ENCODE measurements at places on chromosomes 6 and 20.

- DNase-seq = no peak
These were observed 97.8 kb upstream of the PCSK2 start for GRCh38 chr20:17129089-17129488.

GRCh38 chr6:122297010-122297409, 102.4 kb upstream of the HSF2 start:
- DNase-seq = no peak

DNA sequence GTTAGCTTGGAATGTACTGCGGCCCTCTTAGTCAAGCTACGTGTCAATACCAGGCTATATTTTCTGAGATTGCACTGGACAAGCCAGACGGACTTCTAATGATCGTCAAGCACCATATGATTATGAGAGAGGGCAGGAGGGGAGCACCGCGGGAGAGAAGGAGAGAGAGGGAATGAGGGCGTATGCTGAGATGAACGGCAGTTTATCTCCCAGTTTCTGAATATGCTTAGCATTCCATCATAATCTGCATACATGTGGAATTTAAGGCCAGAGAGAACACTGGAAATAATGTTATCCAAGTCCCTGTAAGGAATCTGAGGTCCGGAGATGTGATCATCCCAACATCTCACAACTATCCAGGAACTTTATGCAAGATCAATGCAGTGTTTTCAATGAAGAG, 60.2 kb downstream of the BFSP1 start:
- no peak for DNase-seq

- DNase-seq = peak; percentile 56
These were observed 23.6 kb upstream of the STX16 start for GRCh38 chr20:58627212-58628072.

GRCh38 chr20:56382696-56383095, 9.3 kb downstream of the AURKA start:
- DNase-seq = no peak

GRCh38 chr6:70668499-70668812, 773 bp downstream of the SMAP1 start:
- no peak for DNase-seq

DNA sequence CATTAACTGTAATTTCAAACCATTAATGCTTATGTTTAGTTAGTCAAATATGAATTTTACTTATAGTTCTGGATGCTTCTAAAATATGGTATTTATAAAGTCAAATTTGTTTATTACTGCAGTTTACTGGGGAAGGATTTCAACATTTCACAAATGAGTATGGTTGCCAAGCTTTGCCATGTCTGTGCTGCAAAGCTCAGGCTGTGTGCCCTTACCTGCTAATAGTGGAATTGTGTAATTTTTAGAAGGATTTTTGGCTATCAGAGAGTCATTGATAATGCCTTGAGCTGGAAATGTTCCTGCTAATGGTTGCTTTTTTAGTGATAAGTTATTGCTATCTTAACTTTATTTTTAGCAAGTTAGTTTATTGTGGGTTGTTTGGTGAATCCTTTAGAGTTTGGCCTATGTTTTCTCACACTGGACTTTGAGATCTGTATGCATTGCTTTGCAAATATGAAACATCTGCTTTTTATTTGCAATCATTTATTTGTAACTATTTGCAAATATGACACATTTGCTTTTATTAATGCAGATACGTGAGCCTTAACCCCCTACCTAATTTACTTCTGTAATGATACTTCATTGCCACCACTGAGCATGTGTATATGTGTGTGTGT, 105.8 kb downstream of the CD109 start:
- no peak for DNase-seq

GRCh38 chr20:61731363-61732181, 334.1 kb downstream of the TAF4 start:
- no peak for DNase-seq

- no peak for DNase-seq
These were observed 270.6 kb downstream of the KHDC1L start for GRCh38 chr6:72954716-72955115.

GRCh38 chr6:30590509-30590908, 19.3 kb downstream of the ABCF1 start:
- no peak for DNase-seq

DNA sequence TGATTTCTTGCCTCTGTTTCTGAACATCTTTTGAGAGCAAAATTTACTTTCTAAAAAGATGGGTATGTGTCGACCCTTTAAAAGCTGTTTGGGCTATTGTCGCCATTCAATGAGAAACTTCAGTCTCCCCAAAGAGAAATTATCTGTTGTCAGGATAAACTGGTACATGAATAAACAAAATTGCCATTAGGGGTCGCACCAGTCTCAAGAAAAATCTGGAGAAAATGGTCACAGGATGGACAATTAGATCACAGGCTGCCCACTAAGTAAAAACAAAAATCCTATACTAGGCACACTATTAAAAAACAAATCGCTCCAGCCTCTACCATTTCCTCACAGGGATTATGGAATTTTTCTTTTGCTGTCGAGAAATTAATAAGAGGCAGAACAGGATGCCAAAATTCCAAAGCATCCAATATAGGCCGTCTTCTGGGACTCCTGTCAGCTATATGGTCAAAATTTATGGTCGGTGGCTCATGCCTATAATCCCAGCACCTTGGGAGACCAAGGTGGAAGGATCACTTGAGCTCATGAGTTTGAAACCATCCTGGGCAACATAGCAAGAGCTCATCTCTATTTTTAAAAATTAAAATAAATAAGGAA, 5.5 kb upstream of the HLA-E start:
- peak; percentile 54 for DNase-seq

DNA sequence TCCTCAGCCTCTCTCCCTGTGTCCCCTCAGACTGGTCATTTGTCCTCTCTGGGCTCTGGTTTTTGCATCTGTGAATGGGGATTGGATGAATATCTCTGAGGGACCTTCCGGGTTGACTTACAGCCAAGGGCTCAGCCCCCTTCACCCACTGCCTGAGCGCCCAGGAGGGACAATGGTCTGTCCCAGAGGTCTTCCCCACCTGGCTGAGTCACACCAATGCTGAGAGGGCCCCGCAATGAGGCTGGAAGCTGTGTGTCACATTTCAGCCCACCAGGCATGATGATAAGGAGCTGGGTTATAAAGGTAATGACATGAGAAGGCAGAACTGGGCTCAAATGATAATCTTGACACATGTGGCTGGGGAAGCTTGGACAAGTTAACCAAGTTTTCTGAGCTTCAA, 70.5 kb downstream of the TOX2 start:
- DNase-seq = no peak

- DNase-seq = no peak
These were observed 79.1 kb downstream of the RPP40 start for GRCh38 chr6:4924661-4925271.

- DNase-seq = no peak
These were observed 82.2 kb downstream of the MYO6 start for GRCh38 chr6:75830959-75831885.

DNA sequence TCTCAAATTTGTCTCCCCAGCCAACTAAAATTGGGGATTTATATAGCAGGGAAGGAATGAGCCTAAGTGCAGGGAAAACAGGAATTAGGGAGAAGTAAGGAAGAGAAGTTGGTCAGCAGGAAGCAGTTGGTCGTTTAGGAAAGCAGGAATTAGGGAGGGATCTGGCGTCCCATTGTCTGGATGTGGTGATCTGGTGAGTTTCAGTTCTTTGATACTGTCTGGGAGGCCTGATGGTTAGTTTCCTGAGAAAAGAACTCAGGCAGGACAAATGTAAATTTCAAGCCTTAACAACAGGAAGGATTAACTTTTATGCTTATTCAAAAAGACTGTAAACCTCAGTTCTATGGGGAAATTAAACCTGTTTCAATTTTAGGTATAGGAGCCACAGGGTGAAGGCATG, 116.2 kb upstream of the PRL start:
- no peak for DNase-seq

DNA sequence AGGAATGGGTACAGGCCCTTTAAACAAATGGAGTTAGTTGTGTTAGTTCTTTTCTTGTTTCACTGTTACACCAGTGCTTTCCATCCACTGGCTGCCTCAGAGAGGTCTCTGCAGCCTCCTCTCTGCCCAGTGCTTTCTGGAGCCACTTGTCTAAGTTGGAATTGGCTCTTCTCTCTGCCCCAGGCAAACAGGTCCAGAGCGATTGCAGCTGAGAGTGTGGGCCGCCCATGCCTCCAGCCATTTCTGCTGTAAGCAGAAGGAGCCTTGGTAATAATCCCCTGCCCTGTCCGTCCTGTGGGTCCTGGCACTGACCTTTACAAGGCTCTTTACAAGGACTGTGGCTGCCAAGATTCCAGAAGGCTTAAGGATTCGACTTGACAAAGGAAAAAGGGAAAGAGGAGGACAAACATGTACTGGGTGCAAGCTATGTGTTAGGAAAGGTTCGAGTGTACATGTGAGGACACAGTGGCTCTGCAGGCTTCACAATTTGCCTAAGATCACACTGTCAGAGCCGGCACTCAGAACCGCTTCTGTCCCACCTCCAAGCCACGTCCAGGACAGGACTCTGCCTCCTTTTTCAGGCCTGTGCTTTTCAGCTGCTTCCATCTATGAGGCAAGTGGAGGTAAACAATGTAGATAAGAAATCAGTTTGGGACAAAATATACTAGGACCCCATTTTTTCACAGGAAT, 88.5 kb downstream of the POPDC3 start:
- DNase-seq = no peak

DNA sequence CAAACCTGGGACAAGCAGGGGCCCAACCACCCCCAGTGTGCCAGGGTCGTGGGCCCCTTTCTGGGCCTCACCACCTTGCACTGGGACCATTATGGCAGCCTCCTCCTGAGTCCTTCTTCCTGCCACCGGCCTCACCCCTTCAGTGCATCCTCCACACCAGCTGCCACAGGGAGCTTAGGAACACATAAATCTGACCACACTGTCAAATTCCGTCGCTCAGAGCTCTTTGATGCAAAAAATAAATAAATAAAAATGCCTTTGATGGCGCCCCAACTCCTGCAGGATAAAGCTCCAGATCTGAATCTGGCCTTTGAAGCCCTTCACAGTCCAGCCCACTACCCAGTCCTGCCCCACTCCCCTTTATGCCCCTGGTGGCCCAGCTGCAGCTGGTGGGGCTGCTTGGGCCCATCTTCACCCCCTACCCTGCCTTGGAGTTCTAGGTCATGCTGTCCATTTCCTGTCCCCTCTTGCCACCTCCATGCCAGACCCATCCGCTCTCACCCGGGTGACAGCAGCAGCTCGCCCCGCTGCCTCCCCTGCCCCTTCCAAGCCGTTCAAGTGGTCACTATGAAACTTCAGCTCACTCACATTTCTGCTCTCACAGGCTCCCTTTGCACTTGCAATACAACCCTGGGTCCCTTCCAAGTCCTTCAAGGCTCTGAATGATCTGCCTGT, 16.0 kb downstream of the MYH7B start:
- DNase-seq = no peak

GRCh38 chr20:32474967-32475811, 109.9 kb downstream of the NOL4L start:
- DNase-seq = no peak

- DNase-seq = no peak
These were observed 55.2 kb upstream of the NOX3 start for GRCh38 chr6:155510879-155511278.

DNA sequence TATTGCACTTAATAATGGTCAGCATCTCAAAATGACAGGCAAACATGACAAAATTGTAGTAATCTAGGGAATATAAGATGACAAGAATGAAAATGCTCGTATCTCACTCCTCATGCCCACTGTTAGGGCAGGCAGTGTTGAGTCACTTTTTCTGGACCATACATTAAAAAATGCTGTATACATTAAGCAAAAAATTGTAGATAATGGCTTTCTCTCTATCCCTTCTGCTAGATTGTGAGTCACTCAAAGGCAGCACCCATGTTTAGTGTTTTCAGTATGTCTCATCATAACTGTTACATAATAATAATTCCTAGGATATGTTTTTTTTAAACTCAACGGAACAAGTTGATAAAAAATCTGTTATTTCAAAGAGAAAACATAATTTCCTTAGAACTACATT, 199.3 kb downstream of the TENT5A start:
- DNase-seq = no peak

DNA sequence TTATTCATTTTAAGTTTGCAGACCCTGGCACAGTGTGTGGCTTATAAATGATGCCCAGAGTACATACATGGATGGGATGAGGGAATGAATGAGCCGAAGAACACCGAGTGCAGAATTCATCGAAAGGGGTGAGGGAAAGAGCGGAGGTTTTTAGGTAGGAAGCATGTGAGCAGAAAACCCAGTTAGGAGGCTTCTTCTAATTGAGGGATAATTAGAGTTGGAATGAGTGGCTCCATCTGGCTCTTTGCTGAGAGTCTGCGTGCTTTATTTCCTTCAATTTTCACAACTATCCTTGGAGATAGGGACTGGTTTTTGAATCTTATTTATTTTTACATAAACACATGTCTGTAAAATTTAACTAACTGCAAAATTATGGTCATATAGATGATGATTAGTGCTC, 150.7 kb downstream of the DOK5 start:
- no peak for DNase-seq

DNA sequence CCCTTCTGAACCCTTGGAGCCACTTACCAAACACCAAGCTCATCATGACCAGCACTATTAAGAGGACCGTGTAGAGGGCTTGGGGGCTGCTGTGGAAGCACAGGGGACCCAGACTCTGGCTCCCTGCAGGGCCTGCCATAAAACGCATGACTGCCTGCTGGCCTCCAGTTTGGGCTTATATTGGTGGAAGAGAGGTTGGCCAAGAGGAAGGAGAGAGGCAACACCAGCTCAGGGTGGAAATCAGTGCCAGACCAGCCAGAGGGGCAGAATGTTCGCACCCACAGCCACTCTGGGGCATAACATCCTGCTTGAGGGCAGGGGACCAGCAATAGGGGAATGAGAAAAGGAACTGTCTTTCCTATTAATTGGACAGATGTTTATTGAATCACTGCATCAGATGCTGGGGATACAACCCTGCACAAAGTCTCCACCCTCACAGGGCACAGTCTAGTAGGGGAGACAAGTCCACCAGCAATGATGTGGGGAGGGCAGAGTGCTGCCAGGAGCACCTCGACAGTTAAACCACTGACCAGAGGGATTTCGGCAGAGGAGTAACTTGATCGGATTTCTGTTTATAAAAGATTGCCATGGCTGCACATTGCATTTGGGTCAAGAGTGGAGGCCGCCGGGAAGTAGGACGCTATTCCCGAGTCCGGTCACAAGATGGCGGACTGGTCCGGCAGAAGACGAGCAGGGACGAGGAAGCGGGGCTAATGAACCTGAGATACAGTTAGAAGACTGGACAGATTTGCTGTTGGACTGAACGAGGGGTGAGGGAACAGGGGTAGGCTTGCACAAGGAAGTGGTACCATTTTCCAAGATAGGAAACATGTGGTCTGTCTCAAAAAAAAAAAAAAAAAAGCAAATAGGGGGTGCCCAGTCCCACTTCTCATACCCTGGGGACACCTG, at the start of gene LY6G5C:
Gene LY6G5C (minus strand): TSS at position 842 of the 909 bp plus-strand sequence. CDS start 694 bp downstream, at position 148.
- DNase-seq = peak; percentile 76

- DNase-seq = peak; percentile 55
These were observed 33.7 kb downstream of the PTGIS start for GRCh38 chr20:49534255-49534712.

GRCh38 chr6:6843777-6844176, 255.3 kb downstream of the LY86 start:
- no peak for DNase-seq

DNA sequence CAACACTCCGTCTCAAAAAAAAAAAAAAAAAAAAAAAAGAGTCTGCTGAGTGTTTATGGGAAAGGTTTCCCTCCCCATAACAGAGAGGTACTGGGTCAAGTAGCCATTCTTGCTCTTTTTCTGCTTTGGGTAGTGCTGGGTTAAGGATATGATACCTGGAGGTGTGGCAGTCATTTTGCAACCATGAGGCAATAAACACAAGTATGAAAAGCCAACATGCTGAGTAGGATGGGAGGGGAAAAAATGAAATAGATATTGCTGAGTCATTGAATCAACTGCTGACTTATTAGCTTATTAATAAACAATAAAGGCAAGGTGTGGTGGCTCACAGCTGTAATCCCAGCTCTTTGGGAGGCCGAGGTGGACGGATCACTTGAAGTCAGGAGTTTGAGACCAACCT, 2.3 kb upstream of the TOMM34 start:
- DNase-seq = no peak

Measured in CD4-positive, alpha-beta T cell treated with Interleukin-6 for 4 hours (primary cell).